ENCODE measurements at places on chromosomes 16 and 17.

DNA sequence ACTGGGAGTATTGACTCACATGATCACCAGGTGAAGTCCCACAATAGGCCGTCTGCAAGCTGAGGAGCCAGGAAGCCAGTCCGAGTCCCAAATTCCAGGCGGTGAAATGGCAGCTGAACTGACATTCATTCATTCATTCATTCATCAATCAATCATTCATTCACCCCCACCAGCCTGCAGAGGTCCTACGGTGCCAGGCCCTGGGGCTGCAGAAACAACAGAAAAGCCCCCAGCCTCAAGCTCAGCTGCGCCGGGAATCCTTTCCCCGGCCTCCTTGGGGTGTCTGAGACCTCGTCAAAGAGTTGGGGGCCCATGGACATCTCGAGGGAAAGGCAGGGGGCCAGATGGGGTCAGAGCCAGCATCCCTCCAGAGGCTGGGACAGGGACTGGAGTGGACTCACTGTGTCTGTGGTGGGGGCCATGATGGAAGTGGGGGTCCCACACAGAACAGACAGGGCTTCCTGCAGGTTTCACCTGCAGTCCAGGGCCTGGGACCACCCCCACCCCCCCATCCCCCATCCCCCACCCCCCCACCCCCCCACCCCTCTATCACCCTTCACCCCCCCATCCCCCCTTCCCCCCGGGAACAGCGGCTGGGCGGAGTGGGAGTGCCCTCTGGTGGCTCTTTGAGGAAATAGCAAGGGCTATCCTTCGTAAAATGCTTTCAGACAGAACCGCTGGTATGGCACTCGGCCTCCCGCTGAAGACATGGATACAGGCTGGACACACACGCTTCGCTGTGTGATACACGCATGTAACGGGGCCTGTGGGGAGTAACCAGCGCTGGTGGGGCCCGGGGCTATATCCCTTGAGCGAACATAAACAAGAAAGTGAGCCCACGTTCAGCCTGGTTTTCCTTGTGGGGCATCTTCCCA lies 8.5 kb upstream of the ZC3H18 start:
- no peak for DNase-seq

DNA sequence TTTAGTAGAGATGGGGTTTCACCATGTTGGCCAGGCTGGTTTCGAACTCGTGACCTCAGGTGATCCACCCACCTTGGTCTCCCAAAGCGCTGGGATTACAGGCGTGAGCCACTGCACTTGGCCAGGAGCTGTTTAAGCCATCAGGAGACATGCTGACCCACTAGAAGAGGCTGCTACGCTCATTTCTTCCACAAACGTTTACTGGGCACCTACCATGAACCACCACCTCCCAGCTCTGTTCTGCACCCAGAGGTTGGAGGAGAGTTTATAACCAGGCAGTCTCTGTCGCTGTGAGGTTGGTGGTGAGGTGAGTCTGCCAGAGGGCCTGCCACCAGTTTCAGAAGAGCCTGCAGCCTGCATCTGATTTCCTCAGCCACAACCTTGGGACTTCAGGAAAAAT lies 51.8 kb downstream of the SF3B3 start:
- no peak for DNase-seq

DNA sequence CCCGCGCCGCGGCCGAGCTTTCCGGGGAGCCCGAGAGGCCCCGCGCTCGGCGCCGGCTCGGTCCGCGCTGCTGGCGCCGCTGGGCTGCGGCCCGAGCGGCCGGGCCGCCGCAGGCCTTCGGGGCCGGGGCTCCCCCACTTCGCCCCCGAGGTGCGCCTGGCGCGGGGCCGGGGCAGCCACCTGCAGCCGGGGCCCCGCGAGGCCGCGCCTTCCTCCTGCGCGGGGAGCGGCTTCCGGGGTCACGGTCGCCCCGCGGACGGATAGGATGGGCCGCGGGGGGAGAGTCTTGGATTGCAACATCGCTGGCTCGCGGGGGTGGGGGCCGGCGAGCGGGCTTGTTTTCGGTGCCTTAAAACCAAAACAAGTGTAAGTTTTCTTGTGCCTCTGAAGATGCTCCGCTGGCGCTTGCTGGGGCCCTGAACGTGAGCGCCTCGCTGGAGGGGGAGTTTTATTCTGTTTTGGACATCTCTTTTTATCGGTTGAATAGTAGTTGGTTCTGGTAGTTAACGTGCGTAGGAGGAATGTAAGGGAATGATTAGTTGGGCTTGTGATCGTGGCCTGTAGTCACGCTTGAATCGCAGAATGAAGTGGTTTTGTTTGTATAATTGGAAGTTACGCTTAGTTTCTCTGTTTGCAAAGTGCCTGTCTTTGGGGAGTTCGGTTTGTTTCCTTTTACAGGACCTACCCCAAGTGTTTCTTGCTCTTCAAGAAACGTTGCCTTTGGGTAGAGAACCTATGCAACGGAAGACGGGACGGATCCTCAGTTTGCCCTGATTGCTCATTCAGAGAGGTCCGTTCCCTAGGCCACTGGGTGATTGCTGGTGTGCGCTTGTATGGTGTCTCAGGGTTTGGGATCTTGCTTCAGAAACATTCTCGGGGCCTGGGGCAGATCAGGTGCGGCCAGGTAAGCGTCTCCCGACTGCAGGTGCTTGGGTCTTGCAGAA lies 724 bp downstream of the UBE2I start:
- DNase-seq: peak; percentile 87

DNA sequence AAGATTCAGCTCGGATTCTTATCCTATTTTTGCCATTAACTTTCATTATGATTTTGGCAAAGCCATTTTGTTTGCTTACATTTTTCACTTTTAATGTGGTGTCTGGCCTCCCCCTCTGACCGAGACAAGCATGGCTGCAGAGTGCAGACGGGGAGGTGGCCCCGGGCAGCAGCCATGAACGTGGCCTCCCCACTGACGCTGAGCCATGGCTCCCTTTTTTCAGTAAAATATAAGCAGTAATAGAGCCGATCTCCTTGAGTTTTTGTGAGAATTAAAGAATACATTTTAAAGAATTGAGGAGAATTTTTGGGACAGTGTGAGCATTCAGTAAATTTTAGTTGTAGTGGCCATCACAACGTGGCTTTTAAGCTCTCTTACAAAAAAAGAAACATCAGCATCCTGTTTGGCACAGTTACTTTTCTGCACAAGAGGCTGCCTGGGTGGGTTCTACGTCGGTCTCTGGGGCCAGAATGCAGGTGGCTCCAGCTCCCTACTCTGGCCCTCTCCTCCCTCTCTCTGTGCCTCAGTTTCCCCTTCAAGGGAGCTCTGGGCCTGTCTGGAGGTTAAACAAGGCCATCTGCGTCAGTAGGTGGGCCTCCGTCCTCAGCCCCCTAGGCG lies 68.8 kb upstream of the ZNF750 start:
- DNase-seq: no peak

- DNase-seq: no peak
These were observed 51.2 kb upstream of the DHX40 start for GRCh38 chr17:59513934-59514841.

DNA sequence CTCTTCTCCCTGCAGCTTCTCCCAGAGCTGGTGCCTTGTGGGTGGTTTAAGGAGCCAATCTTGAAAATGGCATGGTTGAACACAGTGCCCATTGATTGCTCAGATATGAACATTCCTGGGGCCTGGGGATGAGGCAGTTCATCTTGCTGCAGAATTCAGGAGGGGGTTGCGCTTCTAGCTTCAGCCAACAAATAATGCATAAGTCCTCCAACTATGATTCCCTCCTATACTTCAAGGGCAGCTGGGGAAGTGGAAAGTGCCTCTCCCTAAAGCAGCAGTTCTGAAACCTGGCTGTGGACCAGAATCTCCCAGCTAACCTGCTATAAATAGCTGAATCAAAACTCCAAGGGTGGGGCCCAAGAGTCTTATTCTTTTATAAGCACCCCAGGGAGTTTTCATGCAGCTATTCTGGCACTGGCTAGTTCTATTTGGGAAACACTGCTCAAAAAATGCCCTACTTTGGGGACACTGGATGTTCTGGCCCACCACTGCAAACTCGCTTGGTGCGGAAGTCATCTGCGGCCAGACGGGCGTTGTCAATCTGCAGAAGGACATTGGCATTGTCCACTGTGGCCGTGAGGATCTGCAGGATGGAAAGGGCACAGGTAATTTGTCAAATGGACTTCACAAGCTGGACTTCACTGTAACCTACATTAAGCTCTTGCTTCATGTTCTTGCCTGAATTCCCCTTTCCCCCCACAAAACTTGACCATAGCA lies 130.3 kb downstream of the CCDC144A start:
- DNase-seq: no peak

DNA sequence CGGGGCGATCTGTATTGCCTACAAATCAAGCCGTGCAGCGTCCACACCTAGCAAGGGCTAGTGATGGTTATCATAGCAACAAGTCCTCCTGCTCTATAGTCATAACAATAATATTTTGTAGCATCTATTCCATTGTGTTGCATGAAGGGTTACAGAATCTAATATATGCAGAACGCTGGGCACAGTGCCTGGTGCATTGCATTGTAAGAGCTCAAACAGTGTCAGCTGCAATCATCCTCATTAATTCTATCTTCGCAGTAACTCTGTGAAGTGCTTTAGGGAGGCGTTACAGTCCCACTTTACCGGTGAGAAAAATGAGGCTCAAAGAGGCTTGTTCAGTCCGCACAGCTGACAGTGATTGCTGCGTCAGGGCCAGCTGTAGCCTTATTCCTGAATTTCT lies 149.4 kb downstream of the RBFOX1 start:
- DNase-seq: no peak

GRCh38 chr16:83143788-83144187 lies 517.0 kb downstream of the CDH13 start:
- no peak for DNase-seq

GRCh38 chr17:34390649-34391048 lies 27.6 kb upstream of the CCL1 start:
- DNase-seq: no peak

DNA sequence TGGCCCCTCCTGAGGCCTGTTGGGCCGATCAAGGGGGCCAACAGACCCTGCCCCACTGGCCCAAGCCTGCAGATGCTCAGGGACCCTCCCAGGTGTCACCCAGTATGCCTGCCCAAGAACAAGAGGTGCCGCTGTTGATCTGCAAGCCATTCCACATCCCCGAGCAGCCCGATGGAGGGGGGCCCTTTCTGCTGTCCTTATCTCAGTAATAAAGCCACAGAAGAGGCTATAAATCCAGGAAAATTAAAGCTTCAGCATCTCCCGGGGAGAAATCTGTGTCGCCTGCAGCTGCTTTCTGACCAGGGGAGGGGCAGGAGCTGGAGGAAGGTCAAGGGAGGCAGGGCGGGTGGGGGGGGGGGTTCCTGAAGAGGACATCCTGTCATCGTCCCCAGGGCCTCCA lies 11.7 kb upstream of the CACNA1H start:
- no peak for DNase-seq

DNA sequence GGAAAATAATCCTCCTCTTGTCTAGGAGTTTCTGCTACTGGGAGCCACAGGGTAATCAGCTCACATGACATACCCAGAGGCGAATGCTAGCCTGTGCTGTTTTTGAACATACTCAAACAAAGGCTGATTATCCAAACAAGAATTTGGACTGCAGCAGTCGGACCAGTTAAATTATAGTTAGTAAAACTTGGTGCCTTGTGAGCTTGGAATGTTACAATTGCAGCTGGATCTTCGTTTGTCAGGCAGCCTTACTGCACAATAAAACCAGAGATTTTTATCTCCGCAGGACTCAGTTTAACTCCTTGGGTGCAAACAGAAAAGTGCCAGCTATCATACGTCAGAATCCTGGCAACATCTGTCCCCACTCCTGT lies 163.8 kb upstream of the TBX2 start:
- no peak for DNase-seq

DNA sequence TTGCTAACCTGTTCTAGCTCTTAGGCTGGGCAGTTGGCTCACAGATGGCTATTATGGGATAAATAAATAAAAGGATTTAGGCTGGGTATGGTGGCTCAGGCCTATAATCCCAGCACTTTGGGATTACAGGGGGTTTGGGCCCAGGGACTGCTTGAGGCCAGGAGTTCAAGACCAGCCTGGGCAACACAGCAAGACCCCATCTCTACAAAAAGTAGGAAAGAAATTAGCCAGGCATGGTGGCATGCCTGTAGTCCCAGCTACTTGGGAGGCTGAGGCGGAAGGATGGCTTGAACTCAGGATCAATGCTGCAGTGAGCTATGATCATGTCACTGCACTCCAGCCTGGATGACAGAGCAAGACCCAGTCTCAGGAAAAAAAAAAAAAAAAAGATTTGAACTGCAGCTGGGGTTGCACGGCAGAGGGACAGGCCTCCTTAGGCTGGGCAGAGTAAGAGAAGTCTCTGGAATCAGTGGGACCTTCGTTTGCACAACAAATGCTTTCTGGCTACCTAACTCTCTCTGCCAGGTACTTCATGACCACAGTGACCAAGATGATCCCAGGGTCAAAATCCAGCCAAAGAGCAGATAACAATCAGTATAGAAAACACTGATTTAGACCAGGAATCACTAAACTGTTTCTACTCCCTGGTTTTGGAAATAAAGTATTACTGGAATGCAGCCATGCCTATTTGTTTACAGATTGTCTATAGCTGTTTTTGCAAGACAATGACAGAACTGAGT lies 6.8 kb downstream of the RUSF1 start:
- DNase-seq: peak; percentile 28

DNA sequence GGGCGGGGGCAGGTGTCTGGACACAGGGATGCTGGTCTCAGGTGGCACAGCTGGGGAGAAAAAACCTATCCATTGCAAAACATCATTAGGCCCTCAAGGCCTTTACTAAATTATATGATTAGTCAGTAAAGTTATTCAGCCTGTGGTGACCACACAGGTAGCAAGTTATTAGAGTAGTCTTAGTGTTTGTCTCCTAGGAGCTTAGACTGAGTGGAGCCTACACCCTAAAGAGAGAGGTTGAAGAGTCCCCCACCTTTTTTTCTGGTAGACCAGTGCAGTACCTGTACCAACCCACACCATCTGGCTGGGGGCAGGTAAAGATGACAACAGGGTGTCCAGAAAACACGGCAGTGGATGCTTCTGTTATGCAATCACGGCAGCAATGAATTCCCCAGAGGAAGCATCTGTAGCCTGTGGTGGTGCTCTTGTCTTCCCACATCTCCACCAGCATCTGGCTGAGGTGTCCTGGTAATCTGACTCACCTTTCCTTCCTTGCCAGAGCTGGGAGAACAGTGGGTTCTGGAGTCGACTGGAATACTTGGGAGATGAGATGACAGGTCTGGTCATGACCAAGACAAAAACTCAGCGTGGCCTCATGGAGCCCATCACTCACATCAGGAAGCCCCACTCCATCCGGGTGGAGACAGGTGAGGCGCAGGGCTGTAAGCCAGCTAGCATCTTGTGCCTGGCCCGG lies 11.0 kb downstream of the MYCBPAP start:
- no peak for DNase-seq

DNA sequence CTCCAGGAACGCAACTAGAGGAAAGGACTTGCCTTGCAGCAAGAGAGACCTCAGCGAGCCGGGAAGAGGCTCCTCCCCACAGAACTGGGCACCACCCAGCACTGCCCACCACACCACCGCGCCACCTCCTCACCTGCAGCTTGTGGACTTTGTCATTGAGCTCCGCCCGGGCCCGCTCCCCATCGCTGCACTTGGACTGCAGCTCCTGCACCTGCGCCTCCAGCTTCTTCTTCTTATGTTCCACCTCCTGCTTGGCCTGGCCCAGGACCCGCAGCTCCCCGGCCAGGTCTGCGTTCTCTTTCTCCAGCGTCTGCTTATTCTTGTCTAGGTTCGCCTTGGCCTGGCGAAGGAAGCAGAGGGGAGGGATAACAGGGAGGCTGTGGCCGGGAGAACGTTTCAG lies 76.7 kb downstream of the NDE1 start:
- no peak for DNase-seq

GRCh38 chr17:57379237-57379894 lies 123.0 kb downstream of the MSI2 start:
- no peak for DNase-seq

- DNase-seq: no peak
These were observed 77.6 kb downstream of the CMIP start for GRCh38 chr16:81522108-81522701.

GRCh38 chr16:50940275-50940854 lies 198.5 kb downstream of the CYLD start:
- no peak for DNase-seq

- no peak for DNase-seq
These were observed 15.7 kb upstream of the RNF222 start for GRCh38 chr17:8413328-8413727.

All from natural killer cell treated with Interleukin-12 subunit alpha and Interleukin-12 subunit beta and Interleukin-15 and Interleukin-18, amount 100 ng/mL, for 72 hours (primary cell).